ENCODE measurements at places on chromosomes 2 and 18.
A peak's percentile ranks its signal among the peaks of the same experiment; 100 is the strongest.

- no peak for DNase-seq
These were observed 469.3 kb downstream of the METTL4 start for GRCh38 chr18:2102022-2102421.

DNA sequence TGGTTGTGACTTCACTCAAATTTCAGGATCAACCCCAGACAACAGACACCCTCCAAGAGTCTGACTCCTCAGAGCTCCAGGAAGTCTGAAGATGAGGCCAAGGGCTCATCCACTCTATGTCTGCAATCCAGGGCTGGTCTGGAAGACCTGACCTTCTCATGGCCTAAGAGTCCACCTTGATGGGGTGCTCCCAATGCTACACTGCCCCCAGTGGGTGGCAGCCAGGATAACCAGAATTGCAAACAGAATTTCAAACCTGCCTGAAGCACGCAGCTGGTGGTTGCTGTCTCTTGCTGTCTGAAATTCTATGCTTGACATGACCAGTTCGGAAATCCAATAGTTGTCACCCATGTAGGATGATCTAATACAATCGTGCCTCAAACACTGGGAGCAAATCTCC is 96.0 kb downstream of the UXS1 start:
- no peak for DNase-seq

GRCh38 chr2:218892693-218893348 is 12.2 kb downstream of the WNT10A start:
- peak; percentile 79 for DNase-seq

DNA sequence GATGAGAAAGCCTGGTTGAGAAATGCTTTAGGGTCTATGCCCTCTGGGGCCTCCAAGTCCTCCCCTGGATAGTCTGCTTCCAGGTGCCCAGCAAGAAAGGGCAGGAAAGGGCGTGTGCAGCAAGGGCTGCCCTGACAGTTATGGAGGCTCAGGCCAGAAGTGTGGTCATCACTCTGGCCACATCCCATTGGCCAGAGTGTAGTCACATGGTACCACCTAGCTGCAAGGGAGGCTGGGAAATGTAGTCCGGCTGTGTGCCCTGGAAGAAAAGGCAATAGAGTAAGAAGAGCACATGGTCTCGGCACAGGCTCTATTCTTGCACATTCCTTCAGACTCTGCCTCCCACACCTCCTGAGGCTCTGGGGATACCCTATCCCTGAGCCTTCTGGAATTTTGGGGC is 35.7 kb downstream of the ODC1 start:
- DNase-seq, result peak; percentile 67

DNA sequence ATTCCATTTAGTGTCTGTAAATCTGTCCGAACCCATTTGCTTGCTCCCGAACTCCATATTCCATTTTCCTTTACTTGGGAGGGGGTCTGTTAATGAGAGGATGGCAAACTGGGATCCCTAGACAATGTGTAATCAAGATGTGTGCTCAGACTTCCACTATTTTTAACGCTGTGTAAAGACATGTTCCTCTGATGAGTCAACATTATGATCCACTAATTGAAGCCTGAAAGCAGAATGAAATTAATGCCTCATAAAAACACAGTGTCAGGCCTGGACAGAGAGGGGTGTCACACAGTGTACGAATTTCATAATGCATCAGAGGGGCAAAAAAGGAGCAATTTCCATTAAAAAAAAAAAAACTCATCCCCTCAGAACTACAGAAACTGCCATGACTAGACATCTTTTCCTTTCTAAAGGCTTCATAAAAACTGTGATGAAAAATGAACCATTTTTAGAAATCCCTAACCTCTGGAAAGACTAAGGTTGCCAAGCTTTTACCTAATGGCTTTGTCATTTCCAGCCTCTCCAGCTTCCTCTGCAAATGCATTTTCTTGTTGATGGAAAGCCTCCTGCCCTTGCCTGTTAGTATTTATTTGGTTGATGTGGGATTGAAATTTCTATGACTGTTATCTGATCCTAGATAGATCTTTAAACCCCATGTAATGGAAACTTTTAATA is 209.2 kb upstream of the DCC start:
- DNase-seq, result no peak

DNA sequence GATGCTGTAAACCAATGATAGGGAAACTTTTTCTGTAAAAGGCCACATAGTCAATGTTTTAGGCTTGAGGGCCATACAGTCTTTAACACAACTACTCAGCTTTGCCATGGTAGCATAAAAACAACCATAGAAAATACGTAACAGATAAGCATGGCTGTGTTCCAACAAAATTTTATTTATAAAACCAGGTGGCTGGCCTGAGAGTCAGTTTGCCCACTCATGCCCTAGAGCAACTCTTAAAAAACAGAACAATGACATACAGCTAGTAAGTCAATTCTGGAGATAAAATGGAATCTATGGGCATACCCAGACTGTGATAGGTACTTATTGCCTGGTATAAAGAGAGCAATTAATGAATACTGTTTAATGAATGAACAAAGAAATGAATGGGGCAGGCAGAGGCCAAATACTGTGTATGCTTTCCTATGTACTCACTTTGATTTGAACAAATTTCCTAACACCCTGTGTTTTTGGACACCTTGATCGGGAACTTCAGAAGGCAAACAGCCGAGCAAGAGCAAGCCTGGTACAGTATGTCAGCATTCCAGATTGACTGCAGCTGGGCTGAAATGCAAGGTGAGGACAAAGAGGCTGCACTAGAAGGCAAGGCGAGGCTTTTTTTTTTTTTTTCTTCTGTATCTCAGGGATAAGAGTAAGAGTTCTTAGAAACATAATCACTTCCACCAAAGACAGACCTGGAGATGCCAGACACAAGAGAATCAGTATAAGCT is 315.3 kb downstream of the CLIP4 start:
- no peak for DNase-seq

- DNase-seq, result no peak
These were observed 42.9 kb downstream of the ARID5A start for GRCh38 chr2:96579422-96579821.

GRCh38 chr18:48862678-48863270 is 88.0 kb downstream of the SMAD7 start:
- DNase-seq, result no peak

- no peak for DNase-seq
These were observed 35.4 kb downstream of the SFXN5 start for GRCh38 chr2:73035899-73036711.

DNA sequence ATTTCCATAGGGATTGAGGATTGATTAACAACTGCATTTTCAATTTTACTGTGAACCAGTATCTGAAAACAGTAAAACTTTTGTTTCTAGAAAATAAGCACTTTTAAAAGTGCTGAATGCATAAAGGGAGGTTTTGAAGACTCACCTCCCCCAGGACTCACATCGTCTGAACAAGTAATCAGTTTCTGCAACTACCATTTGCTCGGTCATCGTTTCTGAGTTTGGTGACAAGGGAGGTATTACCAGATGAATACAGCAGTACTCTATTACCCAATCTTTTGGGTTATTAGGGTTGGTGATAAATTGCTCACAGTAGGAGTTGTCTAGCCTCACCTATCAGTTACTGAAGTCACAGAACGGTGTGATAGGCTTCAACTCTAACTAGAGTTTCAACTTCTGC is 234.5 kb upstream of the FN1 start:
- DNase-seq, result no peak

- no peak for DNase-seq
These were observed 323.9 kb downstream of the SLC8A1 start for GRCh38 chr2:40127890-40128557.

DNA sequence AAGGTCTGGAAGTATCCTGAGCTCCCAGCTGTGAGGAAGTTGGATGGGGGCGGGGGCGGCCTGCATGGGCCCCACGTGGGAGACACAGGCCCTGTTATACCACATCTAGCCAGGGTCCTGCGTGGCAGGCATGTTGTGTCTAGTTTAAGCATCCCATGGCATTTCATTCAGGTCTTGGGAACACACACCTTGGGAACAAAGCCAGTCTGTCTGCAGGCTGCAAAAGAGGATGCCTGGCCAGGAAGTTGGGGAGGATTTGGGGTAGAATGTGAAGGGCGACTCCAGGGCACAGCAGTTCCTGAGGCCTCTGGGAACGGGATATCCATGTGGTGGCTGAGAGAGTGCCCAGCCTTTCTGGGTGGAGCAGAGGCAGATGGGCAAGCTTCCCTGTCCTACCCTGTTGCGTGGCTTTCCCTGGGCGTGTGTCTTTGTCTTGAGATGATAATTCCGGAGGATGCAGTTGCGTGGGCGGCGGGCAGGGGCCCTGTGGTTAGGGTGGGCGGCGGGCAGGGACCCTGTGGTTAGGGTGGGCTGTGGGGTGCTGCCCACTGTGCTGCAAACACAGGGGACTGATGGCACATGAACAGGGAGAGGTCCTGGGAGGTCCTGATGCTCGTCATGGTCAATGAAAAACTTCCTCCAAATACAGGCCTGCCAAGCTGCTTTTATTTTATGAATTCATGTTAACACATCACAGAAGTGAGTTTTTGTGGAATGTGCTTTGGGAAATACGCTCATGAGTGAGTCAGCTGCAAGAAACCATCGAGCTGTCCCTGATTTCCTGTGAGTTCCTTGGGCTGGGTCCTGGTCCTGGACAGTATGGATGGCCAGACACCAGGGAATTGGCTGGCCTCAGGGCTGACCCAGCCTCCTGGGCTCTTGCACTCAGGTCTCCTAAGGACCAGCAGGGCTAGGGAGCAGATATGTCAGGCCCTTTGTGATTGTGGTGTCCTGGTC is 90.0 kb upstream of the HS6ST1 start:
- DNase-seq, result no peak

- no peak for DNase-seq
These were observed 60.1 kb upstream of the ZSWIM2 start for GRCh38 chr2:186909095-186909494.

- DNase-seq, result no peak
These were observed 207.2 kb downstream of the GBX2 start for GRCh38 chr2:235960716-235961640.

DNA sequence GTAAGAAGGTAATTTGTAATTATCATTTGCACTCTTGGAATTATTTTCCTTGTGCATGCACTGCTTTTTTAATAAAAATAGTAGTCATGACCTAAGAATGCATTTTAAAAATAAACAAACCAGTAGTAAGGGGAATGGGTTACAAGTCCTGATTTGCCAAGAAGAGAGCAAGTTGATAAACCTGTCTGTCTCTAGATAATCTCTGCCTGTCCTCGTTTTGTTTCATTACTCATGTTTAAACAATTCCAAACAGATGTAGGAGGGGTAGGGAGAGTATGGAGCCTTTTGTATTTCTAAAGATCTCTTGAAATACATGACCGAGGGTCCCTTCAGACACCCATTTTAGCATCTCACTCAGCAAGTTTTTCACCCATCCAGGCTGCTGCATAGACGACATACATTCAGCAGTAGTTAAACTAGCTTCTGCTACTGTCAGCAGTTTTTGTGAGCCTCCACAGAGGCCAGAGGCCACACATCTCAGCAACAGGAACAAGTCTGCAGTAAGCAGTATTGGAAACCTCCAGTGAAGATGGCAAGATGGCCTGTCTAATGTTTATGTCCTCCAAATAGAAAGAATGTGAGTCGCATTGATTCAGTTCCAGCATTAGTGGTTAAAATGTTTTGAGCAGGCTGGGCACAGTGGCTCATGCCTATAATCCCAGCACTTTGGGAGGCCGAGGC is 2.3 kb upstream of the EXOC6B start:
- DNase-seq, result no peak

DNA sequence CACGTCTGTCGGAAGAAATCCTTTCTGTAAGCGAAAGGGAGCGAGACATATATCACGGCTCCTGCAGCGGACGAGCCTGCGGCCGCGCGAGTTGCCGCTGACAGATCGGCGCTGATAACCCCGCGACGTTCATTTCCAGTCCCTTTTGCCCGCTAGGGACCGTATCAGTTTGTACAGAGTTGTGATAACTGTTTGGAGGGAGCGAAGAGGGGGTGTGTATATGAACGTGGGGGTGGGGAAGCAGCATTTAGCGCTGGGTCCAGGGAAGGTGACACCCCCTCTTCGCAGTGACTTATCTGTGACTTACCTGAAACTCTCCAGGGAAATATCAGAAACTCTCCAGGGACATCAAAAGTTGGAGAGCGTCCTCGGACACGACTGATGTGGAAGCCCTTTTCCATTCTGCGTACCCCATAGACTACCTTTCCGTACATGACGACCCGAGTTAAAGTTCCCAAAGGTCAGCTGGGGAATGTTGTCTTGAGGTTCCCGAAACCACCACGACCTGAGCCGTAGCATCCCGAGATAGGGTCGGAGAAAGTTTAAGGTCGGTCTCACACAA is 948 bp upstream of the GATA6 start:
- no peak for DNase-seq

DNA sequence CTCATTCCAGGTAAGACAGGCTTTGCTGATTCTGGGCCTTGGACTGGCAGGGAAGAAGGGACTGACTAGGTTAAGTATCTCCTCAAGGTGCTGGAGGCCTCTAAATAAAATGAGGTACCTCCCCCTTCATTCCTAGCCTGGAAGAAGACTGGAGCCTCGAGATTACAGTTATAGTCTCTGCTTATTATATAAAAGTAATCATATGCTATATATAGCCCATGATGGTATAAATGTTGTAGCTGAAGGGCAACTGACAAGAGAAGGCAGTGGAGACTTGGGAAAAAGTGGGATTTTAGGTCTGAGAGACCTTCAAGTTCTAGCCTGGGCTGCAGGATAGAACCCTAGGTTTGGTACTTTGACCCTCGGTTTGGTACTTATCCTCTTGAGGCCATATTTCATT is 248.3 kb downstream of the PLCL1 start:
- no peak for DNase-seq

DNA sequence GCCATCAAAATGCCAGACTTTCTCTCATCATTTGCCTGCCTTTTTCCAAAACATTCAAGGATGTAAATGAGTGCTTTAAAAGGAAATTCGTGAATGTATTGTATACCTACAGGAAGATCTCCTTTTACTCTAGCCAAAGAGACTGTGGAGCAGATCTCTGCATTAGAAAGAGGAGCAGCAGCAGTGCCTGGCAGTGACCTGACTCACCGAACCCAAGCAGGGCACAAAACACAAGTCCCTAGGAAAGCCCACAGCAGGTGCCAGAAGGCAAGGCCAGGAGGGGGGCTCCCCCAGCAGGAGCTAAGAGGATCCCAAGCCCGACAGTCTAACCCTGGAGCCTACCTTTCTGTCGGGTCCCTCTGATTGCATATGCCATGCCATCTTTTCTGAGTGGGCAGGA is 47.9 kb downstream of the L3MBTL4 start:
- DNase-seq, result no peak
